Thoracic aorta (tissue), 2 donors: ENCODE measurements at places on chromosomes 1 and 21.
A peak's percentile ranks its signal among the peaks of the same experiment; 100 is the strongest.

- H3K27ac ChIP-seq = peak overlapping the region; percentile 62
- no peaks in the 10 kb centered on the region for H3K36me3 ChIP-seq
- peaks cover 30% of the 10 kb centered on the region for H3K4me1 ChIP-seq
- H3K4me3 ChIP-seq = no peak overlapping the region
- H3K27me3 ChIP-seq = no peaks in the 10 kb centered on the region
Observed at GRCh38 chr1:22750685-22751051, 40.0 kb downstream of the EPHB2 start.

DNA sequence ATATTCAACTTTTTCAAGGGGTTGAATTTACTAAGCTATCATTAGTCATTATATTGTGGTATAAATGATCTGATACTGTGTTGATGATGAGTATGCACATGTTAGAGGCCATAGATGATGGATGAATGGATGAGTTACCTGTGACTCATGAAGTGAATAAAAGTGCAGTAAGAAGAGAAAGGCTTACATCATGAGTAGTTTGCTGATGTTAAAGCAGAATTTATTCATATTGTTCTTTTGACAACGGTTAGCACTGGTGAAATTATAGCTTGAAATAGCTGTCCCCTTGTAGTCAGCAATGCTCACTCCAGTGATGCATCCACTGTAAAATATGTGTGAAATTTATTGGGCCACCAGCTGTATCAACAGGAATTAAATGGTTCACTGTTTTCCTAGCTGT lies 541.0 kb upstream of the ZRANB2 start:
- H3K36me3 ChIP-seq = no peaks in the 10 kb centered on the region
- no peak for DNase-seq
- H3K27ac ChIP-seq = no peak overlapping the region
- H3K4me3 ChIP-seq = no peak overlapping the region

- no peak for DNase-seq
- H3K36me3 ChIP-seq = no peaks in the 10 kb centered on the region
- H3K4me3 ChIP-seq = no peak overlapping the region
- H3K27ac ChIP-seq = no peak overlapping the region
- H3K4me1 ChIP-seq = no peaks in the 10 kb centered on the region
- H3K27me3 ChIP-seq = no peaks in the 10 kb centered on the region
Observed at GRCh38 chr1:51926171-51926812, 47.8 kb upstream of the NRDC start.

DNA sequence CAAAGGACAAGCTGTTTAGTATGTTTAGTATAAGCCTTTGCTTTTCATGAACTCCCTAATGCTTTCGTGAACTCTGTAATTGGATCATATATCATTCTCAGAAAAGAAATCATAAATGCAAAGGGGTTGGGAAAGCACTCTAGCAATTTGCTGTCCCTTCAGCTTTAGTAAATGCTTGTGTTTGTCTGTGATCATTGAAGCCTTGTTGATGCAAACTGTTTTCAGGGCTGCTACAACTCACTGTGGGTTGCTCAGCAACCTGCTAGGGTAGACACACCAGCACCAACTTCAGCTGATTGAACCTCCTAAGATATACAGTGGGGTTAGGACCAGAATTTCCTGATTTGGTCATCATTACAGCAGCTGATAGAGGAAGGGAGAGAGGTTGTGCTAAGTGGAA lies 95.0 kb downstream of the SGIP1 start:
- no peaks in the 10 kb centered on the region for H3K36me3 ChIP-seq
- H3K27ac ChIP-seq = no peak overlapping the region
- peaks cover 14% of the 10 kb centered on the region for H3K4me1 ChIP-seq
- DNase-seq = no peak
- H3K27me3 ChIP-seq = no peaks in the 10 kb centered on the region

DNA sequence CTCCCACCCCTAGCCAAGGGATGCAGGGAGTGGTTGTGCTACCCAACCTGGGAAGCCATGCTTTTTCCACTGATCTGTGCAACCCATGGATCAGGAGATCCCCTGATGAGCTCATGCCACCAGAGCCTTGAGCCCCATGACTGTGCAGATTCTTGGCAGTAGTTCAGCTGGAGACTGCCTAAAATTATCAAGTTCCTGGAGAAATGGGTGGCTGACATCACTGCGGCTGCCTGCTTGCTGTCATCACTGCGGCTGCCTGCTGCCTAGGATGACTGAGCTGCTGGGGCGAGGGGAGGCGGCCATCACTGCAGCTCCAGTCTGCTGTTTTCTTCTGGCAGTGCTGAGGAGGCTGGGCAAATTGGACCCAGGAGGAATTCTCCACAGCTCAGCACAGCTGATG lies 159.2 kb downstream of the AGBL4 start:
- no peaks in the 10 kb centered on the region for H3K4me1 ChIP-seq
- H3K27ac ChIP-seq = no peak overlapping the region
- H3K27me3 ChIP-seq = no peaks in the 10 kb centered on the region
- no peak for DNase-seq
- H3K36me3 ChIP-seq = no peaks in the 10 kb centered on the region

DNA sequence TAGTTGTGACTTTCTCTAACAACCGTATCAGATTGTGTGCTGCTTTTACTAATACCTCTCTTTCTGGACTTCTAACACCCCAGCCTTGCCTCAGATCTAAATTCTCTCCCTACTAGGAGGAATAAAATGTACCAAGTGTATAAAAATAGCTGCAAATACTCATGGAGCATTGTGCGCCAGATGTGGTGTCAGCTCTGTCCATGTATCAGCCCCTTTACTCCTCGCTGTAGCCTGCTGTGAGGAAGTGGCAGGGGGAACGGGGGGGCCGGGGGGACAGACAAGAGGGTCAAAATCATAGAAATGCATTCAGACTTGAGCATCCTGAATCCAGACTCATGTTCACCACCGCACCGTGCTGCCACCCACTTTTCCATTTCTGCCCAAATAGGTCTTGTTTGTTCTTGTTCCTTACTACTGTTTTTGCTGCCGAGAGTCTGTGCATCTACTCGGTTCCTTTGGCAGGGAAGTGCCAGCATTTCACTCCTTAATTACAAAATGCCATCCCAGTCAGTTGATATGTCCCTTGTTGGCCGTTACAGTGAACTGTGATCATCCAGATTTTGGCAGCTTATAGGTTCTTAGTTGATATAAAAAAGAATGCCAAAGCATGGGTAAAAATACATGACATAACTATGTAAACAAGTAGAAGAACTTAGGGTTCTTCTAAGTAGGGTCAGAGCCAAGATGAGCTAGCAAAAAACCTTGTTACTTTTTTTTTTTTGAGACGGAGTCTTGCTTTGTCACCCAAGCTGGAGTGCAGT lies 76.4 kb downstream of the UBE4B start:
- peaks cover 48% of the 10 kb centered on the region for H3K4me1 ChIP-seq
- peak; percentile 24 for DNase-seq
- peaks cover 19% of the 10 kb centered on the region for H3K36me3 ChIP-seq
- H3K27ac ChIP-seq = peak overlapping the region; percentile 82

DNA sequence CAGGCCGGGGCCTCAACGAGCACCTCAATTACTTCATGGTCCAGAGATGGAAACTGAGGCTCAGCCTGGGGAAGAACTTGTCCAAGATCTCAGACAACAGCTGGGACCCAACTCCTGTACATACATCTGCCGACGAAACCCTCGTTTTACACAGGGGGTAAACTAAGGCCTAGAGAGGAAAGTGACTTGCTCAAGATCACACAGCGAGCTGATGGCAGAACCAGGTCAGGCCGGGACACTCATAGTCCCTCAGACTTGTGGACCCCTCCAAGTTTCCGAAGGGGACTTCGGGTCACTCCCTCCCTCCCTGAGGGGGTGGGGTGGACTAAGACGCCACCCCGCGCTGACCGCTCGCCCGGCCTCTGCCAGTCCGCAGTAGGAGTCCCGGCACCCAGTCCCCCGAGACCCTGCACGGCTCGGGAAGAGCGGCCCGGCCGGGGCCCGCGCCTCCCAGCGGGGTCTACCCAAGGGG lies 430 bp downstream of the WASF2 start:
- no peaks in the 10 kb centered on the region for H3K36me3 ChIP-seq
- H3K4me3 ChIP-seq = peak overlapping the region; percentile 99
- peak overlapping the region; percentile 98 for H3K27ac ChIP-seq
- no peaks in the 10 kb centered on the region for H3K27me3 ChIP-seq

- H3K27ac ChIP-seq = no peak overlapping the region
- H3K27me3 ChIP-seq = no peaks in the 10 kb centered on the region
- no peaks in the 10 kb centered on the region for H3K36me3 ChIP-seq
- no peak overlapping the region for H3K4me3 ChIP-seq
Observed at GRCh38 chr1:74038042-74038441, 159.9 kb downstream of the LRRIQ3 start.

GRCh38 chr1:155017041-155017945 lies 14.7 kb downstream of the ZBTB7B start:
- peak; percentile 70 for DNase-seq
- no peaks in the 10 kb centered on the region for H3K36me3 ChIP-seq
- no peaks in the 10 kb centered on the region for H3K27me3 ChIP-seq

GRCh38 chr1:157652859-157653493 lies 47.6 kb downstream of the FCRL3 start:
- H3K36me3 ChIP-seq = no peaks in the 10 kb centered on the region
- no peaks in the 10 kb centered on the region for H3K27me3 ChIP-seq
- no peak overlapping the region for H3K27ac ChIP-seq
- no peak overlapping the region for H3K4me3 ChIP-seq
- DNase-seq = no peak

GRCh38 chr1:41501581-41501980 lies 17.1 kb upstream of the EDN2 start:
- H3K36me3 ChIP-seq = no peaks in the 10 kb centered on the region
- DNase-seq = no peak
- peaks cover 35% of the 10 kb centered on the region for H3K4me1 ChIP-seq

DNA sequence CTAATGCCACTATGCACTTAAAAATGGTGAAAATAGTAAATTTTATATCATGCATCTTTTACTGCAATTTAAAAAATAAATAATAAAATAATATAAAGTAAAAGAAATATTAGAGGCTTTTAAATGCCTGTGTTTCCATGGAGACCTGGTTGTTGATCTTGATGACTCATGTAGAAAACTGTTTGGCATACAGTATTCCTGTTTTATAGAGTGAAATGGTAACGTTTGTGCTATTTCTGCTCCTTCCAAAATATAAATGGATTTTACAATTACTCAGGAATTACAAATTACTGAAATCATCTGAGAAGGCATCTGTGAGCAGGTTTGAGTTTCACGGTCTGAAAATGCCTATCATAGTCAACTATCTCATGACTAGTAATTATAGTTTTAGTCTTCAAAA lies 98.4 kb upstream of the USP25 start:
- DNase-seq = no peak
- no peaks in the 10 kb centered on the region for H3K36me3 ChIP-seq
- H3K27ac ChIP-seq = no peak overlapping the region
- H3K4me3 ChIP-seq = no peak overlapping the region
- H3K27me3 ChIP-seq = no peaks in the 10 kb centered on the region
- H3K4me1 ChIP-seq = no peaks in the 10 kb centered on the region

DNA sequence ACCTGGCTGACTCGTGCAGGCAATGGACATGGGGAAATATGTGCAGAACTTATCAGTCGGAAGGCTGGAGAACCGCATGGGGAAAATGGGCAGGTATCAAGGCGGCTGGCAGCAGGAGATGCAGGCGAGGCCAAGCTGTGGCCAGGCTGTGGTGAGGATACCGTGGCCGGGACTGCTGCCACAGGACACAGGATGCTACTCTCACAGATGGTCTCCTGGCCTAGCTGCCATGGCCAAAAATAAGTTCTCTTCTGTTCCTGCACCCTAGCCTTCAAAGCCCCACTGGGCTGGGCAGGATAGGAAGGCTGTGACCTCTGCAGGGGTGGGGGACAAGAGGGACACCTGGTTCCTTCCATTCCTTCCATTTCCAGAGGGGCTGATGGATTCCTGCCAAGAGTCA lies 26.4 kb downstream of the TEX35 start:
- no peaks in the 10 kb centered on the region for H3K27me3 ChIP-seq
- H3K4me1 ChIP-seq = no peaks in the 10 kb centered on the region
- no peak for DNase-seq
- H3K4me3 ChIP-seq = no peak overlapping the region

- no peak overlapping the region for H3K4me3 ChIP-seq
- H3K36me3 ChIP-seq = no peaks in the 10 kb centered on the region
- H3K27ac ChIP-seq = no peak overlapping the region
- DNase-seq = no peak
- no peaks in the 10 kb centered on the region for H3K27me3 ChIP-seq
Observed at GRCh38 chr1:36847761-36848160, 186.6 kb downstream of the GRIK3 start.

- H3K36me3 ChIP-seq = no peaks in the 10 kb centered on the region
- no peak overlapping the region for H3K27ac ChIP-seq
- H3K4me3 ChIP-seq = no peak overlapping the region
- no peaks in the 10 kb centered on the region for H3K4me1 ChIP-seq
- DNase-seq = no peak
- H3K27me3 ChIP-seq = no peaks in the 10 kb centered on the region
Observed at GRCh38 chr1:169528215-169529067, 42.7 kb upstream of the SLC19A2 start.

GRCh38 chr1:193952778-193953374 lies 766.5 kb upstream of the B3GALT2 start:
- no peaks in the 10 kb centered on the region for H3K4me1 ChIP-seq
- H3K27me3 ChIP-seq = no peaks in the 10 kb centered on the region
- DNase-seq = no peak

DNA sequence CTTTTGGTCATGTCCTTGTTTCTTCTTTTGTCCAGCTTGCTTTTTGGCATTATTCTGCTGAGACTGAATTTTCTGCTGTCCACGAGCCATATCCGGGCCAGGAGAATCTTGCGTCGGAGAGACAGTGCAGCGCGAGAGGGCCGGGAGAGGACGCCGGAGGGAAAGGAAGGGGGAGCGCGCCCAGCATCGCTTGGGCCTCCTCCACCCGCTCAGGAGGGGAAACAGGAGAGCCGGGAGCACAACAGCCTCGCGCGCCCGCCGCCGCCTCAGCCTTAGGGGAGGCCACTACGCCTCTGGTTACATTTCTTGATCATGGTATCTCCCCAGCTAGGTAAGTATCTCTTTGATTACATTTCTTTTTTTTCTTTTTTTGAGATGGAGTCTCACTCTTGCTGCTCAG lies 7.4 kb upstream of the DEGS1 start:
- H3K4me1 ChIP-seq = no peaks in the 10 kb centered on the region
- no peak overlapping the region for H3K27ac ChIP-seq
- no peak for DNase-seq
- peak overlapping the region; percentile 14 for H3K4me3 ChIP-seq
- no peaks in the 10 kb centered on the region for H3K27me3 ChIP-seq

DNA sequence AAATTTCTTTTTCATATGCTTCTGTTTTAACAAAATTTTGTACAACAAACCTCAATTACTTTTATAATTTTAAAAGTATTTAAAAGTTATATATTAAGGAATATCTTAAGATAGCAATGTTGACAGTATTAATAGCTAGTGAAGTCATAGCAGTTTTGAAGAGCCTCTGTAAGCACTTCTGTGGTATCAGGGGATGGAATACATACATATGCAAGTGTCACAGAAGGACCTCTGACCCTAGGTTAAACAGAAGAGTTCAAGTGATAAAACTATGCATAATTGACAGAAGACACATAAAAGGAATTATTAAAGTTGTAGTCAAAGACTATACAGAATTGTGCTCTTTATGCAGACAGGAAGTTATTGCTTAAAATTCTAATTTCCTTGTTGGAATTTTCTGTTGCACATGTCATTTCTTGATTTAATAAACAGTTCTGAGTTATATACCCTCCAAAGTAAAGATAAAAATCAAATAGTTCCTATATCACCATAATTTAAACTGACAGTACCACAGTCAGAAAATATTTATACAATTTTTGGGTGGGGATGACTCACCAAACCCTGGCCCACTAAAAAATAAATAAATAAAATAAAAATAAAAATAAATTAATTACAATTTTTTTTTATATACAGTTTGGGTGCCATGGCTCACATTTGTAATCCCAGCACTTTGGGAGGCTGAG lies 27.1 kb downstream of the IPP start:
- no peak for DNase-seq
- no peaks in the 10 kb centered on the region for H3K27me3 ChIP-seq
- no peak overlapping the region for H3K27ac ChIP-seq
- H3K4me3 ChIP-seq = no peak overlapping the region
- H3K4me1 ChIP-seq = no peaks in the 10 kb centered on the region
